ENCODE measurements at places on chromosomes 16 and 17.

- no peak for DNase-seq
These were observed 9.8 kb upstream of the CSNK1D start for GRCh38 chr17:82283208-82283749.

DNA sequence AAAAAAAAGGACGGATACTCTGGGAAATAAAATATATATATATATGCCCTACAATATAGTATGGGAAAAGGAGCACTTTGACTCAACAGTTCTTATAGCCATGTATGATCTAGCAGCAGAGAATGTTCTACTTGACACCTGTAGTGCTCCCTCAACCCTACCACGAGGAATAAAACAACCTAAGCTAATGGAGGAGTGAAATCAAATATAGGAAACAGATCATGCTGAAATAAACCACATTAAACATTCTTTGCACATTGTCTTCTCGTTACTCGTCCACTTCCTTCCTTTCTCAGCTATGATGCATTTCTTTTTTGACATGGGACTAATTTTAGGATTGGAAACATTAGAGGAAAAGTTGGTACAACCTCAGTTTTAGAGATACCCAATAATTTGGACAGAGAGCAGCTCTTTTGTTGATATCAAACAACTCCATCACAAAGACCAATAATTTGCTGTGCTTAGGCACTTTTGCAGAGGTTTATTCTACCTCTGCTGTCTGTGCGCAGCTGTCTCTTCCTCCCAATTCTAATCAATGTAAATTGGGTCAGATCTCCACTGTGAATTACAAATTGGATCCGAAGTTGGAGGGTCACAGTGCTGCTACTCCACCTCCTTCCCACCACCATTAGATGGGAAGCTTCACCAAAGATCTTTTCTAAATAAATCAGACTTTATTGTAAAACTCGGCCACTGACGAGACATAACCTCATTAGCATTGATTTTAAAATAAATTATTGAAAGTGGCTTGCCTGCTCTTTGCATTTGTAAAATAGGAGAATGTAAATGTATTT, 65.8 kb downstream of the SNX11 start:
- no peak for DNase-seq

DNA sequence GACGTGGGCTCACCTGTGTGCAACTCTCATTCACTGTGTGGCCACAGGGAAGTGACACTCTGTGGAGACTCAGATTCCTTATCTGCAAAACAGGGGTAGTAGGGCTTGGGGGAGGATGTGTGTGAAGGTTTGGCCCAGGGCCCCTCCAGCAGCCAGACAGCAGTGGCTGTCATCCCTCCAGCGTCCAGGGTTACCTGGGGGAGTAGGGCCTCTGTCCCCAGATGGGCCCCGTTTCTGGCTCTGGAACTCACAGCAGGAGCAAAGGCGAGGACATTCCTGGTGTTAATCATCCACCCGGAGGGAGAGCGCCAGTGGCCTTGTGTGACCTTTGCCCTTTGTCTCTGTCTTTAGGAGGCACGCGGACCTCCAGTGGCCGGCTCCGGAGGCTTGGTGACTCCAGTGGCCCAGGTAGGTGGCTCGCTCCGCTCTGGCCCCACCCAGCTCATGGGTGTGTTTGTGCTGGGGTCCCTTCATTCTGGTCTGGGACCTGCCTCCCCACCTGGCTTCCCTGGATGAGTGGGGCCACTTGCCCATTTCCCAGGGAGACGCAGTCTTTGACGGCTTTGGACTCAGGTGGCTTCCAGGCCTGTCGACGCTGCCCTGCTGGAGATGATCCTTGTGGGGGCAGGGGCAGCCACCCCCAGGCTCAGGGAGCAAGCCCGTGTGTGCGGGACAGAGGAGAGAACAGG, 166.2 kb downstream of the SEC14L1 start:
- no peak for DNase-seq

- no peak for DNase-seq
These were observed 388.5 kb downstream of the XYLT1 start for GRCh38 chr16:17082095-17082882.

DNA sequence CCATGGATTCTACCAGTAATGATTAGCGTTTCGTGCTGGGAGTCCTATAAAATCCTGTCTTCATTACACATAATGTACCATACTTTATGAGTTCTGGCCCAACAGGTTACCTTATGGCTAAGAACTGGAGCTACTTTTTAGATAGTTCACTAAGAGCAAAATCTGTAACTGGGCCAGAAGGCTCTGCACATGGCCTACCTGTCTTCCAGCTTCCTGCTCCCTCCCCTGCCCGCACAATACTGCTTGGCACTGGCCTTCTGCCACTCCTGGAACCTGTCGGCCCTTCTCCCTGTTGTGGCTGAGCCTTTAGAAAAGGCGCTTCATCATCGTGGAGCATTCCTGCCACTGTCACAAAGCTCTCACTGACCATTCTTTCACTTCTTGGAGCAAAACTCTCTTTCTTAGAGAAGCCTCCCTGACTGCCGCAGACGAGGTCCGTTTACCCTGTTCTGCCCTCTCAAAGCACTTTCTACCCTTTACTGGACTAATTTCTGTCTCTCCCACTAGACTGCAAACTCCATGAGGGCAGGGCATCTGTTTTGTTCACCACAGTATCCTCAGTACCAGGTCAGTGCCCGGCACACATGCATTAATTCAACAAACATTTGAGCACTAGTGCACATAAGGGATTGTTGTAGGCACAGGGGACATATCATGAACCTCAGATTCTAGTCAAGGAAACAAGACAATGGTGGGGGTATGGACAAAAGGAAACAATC, 116.5 kb downstream of the PARN start:
- no peak for DNase-seq

- DNase-seq: no peak
These were observed 67.1 kb downstream of the ASIC2 start for GRCh38 chr17:33225994-33226393.

DNA sequence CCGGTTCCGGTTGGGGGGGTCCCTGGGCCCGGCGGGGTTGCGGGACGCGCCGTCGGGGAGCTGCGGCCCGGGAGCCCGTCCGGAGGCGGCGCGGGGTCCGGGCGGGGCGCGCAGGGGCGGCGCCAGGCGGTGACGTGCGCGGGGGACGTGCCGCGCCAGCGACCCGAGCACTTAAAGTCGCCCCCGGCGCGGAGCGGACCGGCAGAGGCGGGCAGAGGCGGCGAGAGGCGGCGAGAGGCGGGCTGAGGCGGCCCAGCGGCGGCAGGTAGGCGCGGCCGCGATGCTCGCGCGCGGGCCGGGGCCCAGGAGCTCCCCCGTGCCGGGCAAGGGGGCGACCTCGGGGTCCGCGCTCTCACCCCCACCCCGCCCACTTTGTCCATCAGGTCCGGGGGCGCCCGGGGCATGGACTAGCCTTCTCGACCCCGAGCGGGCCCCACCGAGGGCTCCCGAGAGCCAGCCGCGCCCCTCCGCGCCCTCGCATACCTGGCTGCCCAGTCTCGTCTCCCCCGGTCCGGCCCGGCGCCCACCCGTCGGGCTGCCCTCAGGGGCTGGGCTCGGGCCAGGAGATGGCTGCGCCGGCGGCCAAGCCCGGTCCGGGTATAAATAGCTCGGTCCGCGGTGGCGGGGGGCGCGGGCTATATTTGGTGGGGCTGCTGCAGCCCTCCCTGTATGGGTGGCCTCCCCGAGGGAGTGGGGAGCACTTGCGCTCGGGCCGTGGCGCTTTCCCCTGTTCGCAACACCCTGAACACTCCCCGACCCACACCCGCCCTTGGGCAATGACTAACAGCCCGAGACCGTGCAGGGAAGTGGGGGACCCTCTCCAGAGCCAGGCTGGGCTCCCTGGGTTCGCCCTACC, at the start of gene SLC16A3:
Gene SLC16A3 (plus strand): TSS at position 201 of the 856 bp plus-strand sequence. CDS start 6,967 bp downstream, outside the sequence.
- DNase-seq: peak; percentile 88

DNA sequence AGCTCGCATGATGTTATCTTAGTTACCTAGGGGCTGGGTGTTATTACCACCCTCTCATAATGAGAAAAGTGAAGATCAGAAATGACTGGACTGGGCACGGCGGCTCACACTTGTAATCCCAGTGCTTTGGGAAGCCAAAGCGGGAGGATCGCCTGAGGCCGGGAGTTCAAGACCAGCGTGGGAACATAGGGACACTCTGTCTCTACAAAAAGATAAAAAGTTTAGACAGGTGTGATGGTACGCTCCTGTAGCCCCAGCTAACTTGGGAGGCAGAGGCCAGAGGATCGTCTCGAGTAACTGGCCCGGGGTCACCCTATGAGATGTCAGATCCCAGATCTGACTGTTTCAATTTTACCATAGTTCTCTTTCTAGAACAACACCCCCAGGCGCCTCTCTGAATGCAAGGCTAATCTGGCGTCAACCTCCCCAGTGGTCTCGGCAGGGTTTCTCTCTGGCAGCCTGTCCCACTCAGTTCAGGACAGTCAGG, 1.9 kb upstream of the CCDC102A start:
- DNase-seq: no peak

GRCh38 chr16:82425661-82426060, 201.1 kb upstream of the CDH13 start:
- DNase-seq: no peak

DNA sequence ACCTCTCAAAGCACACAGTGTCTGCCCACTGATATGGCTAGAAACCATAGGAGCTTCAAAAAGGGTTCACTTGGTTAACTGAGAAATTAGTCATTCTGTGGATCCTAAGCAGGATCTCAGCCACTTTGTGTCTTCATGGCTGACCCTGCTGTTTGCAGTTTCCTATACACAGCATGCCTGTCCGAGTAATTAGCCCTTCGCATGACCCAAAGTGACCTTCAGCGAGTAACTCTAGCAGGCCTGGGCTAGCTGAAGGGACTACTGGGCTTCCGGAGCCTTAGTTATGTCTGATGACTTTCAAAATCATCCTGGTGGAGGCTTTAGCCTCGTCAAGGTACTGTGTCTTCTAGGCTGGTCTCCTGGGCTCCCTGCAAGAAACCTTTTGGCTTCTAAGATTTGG, 28.9 kb upstream of the FBXW10B start:
- DNase-seq: no peak

- no peak for DNase-seq
These were observed 10.0 kb downstream of the MAP2K6 start for GRCh38 chr17:69424287-69425041.

- no peak for DNase-seq
These were observed 40.5 kb downstream of the CMIP start for GRCh38 chr16:81484908-81485624.

GRCh38 chr16:1645914-1646525, 32.1 kb upstream of the JPT2 start:
- no peak for DNase-seq

- no peak for DNase-seq
These were observed 571.0 kb upstream of the EEF2KMT start for GRCh38 chr16:5668553-5668952.

- no peak for DNase-seq
These were observed 1.5 kb upstream of the SPEM1 start for GRCh38 chr17:7418472-7419152.

DNA sequence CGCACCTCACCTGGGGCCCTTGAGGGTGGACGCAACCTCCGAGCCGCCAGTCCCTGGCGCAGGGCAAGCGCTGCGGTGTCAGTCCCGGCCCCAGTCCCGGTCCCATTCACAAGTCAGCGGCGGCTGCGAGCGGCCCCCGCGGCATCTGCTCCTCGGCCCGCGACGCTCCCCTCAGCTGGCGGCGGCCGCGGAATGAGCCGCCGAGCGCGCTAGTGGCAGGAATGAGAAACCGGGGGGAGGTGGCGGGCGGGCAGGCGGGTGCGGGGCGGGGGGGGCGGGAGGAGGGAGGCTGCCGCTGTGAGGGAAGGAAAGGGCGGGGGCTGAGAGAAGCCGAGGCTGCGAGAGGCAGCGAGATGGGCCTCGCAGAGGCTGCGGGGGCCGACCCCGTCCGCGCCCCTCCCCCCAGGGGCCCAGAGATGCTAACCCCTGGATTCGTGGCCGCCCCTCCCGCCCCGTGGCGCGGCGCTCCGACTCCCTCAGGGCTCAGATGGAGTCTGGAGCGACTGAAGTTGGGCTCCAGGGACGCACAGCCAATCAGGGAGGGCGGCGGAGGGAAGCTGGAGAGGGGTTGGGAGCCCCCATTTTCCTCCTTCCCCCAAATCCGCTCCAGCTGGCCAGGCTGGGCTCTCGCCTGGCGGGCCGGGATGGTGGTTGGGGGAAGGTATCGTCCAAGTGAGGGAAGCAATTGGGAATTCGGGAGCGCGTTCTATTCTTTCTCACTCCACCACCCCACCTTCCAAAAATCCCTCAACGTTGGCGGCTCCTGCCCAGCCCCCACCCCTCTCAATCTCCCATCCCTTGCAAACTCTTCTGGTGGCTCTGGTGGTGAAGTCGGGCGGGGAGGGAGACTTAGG, at the start of gene CDH11:
Gene CDH11 (minus strand): TSS at position 194 of the 854 bp plus-strand sequence. CDS start 117,194 bp downstream, outside the sequence.
- no peak for DNase-seq

DNA sequence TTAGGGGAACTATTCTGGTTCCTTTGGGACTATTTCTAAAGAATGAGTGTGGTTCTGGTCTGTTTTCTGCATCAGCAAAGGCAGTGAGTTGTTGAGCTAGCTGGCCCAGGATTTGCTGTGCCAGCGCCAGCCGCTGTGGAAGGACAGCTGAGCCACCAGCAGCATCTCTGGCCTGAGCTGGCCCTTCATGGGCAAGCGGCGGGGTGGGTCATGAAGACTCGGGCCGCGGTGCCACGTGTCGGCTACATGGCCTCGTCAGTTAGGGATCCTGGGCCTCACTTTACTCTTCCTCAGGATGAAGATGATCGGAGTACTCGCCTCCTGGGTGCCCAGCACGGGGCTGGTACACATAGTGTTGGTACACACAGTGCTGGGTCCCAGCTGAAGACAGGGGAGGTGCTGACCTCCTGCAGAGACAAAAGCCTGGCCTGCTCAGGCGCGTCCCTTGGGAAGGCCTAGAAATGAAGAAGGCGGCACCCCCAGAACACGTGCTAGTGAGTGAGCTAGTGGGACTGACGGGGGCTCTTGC, 17.9 kb upstream of the FAAP100 start:
- DNase-seq: no peak

GRCh38 chr17:1786708-1787107, 24.8 kb downstream of the SERPINF1 start:
- no peak for DNase-seq

GRCh38 chr17:29049541-29050145, 6.7 kb downstream of the PIPOX start:
- no peak for DNase-seq

- no peak for DNase-seq
These were observed 1095.4 kb upstream of the EEF2KMT start for GRCh38 chr16:6192984-6193383.

GRCh38 chr17:27879987-27880608, 13.1 kb downstream of the LYRM9 start:
- DNase-seq: peak; percentile 77

All from D721Med (cell line).